ENCODE measurements at places on chromosomes 2 and 18. TPM values are rescaled to one million over a fixed set of nuclear protein-coding genes. Genes with fewer than 3 reads are reported as not detected.

SCYGR4 gene
- not detected for total RNA-seq

COL4A4 gene
- total RNA-seq = 36.1 TPM

MREG gene
- total RNA-seq = 16.8 TPM

RALBP1 gene
- total RNA-seq = 53.3 TPM

KRTCAP3 gene
- total RNA-seq = 22.5 TPM

GALR1 gene
- total RNA-seq = 0.06 TPM

UGT1A5 gene
- not detected for total RNA-seq

RBM43 gene
- 9.4 TPM for total RNA-seq

ASIC4 gene
- 0.55 TPM for total RNA-seq

CHRNA1 gene
- 0.52 TPM for total RNA-seq

PLCD4 gene
- 1.0 TPM for total RNA-seq

GDF7 gene
- 0.72 TPM for total RNA-seq

SCN7A gene
- total RNA-seq = 97.1 TPM

CDC42EP3 gene
- total RNA-seq = 71.1 TPM
